Glomerular endothelial cell (primary cell): ENCODE measurements at places on chromosomes 5 and 9. TPM values are rescaled to one million over a fixed set of nuclear protein-coding genes. Genes with fewer than 3 reads are reported as not detected.

DMRT3 gene
- total RNA-seq: 0.47 and 1.2 TPM in 2 replicates

SLC12A7 gene
- 30.4 and 49.8 TPM in 2 replicates for total RNA-seq

DNA sequence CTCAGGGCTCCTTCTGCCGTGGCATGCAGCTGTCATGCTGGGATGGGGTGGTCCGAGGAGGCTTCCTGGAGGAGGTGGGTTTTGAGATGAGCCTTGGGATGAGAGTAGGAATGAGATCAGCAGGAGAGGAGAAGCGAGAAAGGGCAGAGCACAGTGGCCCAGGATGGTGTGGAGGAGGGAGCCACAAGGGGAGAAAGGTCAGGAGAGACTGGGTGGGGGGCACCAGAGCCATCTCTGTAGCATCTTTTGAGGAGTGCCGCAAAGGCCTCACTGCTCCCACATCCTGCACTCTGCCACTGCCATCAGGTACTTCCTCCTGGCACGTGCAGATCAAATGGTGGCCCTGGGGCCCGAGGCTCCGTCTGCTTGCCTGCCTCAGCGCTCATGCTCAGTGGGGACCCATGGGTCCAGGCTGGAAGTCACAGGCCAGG is 150.2 kb downstream of the MACROH2A1 start:
- no peak for DNase-seq

GRCh38 chr5:172943283-172943841 is 15.9 kb upstream of the RPL26L1 start:
- no peak for DNase-seq

- no peak for DNase-seq
Observed at GRCh38 chr5:91189480-91190313, 193.4 kb downstream of the ARRDC3 start.
